ENCODE measurements at places on chromosomes 5 and 9.

GRCh38 chr9:87338088-87338989, 159.3 kb upstream of the DAPK1 start:
- no peak for DNase-seq

- DNase-seq, result no peak
These were observed 58.1 kb downstream of the DMRT1 start for GRCh38 chr9:899440-900184.

- no peak for DNase-seq
These were observed 137.2 kb downstream of the C9orf50 start for GRCh38 chr9:129483415-129484351.

DNA sequence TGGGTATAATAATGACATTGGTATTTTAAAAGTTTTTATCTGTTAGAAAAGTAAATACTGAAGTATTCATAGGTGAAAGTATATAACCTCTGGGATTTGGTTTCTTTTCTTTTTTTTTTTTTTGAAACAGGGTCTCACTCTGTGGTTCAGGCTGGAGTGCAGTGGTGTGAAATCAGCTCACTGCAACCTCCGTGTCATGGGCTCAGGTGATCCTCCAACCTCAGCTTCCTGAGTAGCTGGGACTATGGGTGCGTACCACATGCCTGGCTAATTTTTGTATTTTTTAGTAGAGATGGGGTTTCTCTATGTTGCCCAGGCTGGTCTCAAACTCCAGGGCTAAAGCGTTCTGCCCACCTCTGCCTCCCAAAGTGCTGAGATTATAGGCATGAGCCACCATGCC, 7.2 kb downstream of the HSDL2 start:
- DNase-seq, result no peak

DNA sequence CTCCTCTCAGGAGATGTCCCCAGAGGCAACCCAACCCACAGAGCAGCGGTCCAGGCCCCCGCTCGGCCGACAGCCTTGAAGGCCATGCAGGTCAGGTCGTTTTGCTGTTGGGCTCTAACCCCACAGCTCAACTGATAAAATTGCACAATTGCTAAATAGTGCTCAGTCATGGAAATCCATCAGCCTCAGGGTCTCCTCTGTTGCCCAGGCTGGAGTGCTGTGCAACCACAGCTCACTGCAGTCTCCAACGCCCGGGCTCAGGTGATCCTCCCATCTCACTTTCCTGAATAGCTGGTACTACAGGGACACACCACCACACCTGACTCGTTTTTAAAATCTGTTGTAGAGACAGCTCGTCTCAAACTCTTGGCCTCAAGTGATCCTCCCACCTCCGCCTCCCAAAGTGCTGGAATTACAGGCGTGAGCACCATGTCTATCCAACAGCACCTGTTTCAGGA, 18.3 kb downstream of the BRD3OS start:
- no peak for DNase-seq

DNA sequence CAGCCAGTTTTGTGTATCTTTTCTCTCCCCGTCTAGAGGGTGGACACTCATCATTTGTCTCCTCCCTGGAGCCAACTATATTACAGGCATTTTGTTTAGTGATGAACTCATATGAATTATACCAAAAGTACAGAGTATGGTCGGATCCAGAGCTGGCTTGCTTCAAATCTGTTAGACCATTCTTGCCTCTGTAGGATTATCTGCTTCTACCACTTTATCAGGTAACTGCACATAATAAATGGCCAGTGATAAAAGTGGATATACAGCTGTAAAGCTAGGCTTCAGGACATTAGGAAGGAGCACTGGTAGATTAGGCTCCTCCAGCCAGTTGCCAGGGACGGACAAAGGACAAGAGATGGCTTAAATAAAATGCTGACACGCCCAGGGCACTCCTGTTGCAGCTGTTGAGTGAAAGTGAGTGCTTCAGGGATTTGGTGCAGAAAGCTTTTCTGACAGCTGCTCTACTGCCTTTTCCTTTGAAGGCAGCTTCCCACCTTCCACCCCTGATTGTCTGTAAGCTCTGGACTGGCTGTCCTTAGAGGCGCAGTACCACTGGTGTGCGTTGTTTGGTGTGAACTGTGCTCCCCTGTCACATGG, 259.2 kb downstream of the PDZD2 start:
- DNase-seq, result no peak

- no peak for DNase-seq
These were observed 128.1 kb upstream of the NUDT12 start for GRCh38 chr5:103690676-103691075.

GRCh38 chr5:176633598-176633997, 3.1 kb downstream of the EIF4E1B start:
- no peak for DNase-seq

- no peak for DNase-seq
These were observed 90.7 kb upstream of the ADRA1B start for GRCh38 chr5:159825551-159826051.

DNA sequence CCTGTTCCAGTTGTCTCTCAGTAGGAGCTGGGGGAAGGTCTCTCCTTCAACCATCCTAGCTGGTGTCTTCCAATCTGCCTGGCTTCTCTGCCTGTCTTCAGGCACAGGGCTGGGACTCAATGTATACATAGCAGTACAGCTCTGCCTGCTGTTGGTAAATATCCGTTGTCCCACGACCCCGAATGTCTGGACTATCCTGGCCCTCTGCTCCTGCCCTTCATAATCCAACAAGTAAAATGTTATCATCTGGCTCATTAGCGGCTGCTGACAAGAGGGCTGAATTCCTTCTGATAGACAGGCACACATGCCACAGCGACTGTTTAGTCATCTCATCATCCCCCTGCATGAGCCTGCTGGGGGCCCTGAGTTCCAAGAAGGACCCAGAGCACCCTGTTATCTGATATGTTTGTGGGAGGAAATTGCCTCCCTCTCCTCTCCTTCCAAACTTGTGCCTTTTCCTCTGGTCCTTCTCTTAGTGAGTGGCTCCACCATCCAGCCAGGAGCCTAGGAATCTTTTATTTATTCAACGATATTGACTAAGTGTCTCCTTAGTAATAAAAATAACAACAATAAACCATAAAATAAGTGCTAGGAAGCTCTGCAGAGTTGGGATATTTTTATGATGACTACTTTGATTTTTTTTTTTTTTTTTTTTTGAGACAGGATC, 29.5 kb upstream of the TGFBR1 start:
- no peak for DNase-seq

DNA sequence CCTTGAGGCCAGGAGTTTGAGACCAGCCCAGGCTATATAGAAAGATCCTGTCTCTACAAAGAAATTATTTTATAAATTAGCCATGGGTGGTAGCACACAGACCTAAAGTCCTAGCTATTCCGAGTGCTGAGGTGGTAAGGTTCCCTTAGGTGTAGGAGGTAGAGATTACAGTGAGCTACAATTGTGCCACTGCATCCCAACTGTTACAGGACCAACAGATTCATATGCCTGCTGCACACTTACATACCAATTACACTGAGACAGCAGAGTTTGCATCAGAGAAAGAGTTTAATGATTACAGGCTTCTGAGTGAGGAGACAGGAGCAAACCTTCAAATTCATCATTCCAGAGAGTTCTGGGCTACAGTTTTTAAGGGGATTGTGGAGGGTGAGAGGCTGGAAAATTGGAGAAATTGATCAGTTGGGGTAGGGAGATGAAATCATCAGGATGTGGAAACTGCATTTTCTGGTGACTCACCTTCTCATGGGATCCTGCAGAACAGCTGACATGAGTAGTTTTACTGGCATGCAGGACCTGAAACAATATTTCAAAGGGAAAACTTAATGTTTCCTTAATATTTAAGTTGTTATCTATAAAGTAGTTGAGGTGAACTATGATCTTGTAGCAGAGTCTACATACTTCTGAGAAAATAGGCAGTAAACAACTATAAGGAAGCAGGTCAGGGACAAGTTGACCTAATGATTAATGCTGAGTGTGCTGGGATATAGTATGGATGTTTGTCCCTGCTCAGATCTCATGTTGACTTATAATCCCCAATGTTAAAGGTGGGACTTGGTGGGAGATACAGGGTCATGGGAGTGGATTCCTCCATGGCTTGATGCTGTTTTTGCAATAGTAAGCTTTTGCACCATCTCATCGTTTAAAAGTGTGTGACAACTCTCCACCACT, 54.7 kb downstream of the ANXA2R start:
- DNase-seq, result no peak

GRCh38 chr5:418162-419121, 24.5 kb upstream of the EXOC3 start:
- DNase-seq, result peak; percentile 3

DNA sequence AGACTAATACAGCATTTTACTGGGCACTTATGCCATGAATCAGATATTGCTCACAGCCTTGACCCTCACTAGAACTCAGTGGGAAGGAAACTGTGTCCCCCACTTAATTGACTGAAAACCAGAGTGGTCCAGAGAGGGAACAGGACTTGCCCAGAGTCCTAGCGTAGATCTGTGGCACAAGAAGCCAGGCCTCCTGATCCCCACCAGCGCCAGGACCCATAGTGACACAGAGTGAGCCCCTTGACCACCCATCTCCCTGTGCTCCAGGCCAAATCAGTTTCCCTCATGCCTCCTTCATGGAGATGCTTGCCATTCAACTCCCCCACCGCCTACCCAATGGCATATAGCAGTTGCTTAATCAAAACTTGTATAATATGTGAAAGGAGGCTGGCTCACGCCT, 8.3 kb downstream of the KIF12 start:
- DNase-seq, result no peak

GRCh38 chr5:103374473-103374963, 116.0 kb downstream of the MACIR start:
- no peak for DNase-seq

GRCh38 chr5:148685520-148686134, 31.3 kb upstream of the HTR4 start:
- no peak for DNase-seq

DNA sequence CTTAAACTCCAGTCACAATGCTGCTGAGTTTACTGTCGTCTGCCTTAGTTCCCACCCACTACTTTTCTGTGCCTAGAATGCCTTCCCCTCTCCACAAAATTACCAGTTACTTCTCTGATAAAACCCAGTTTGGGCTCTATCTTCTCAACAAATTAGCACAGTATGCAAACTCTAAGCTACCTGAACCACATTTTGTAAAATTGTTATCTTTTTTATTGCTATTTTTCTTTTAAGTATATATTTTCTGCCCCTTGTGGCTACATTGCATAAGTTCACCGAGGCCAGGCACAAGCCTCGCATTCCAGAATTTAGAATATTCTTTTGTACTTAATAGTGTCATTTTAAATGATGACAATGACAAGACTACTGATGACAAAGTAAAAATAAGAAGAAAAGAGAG, 60.0 kb downstream of the POU5F2 start:
- no peak for DNase-seq

- DNase-seq, result no peak
These were observed 131.8 kb upstream of the IER5L start for GRCh38 chr9:129309906-129310305.

GRCh38 chr9:121696930-121697329, 45.5 kb downstream of the DAB2IP start:
- no peak for DNase-seq

GRCh38 chr9:128764361-128764760, 7.4 kb downstream of the ZER1 start:
- DNase-seq, result no peak

DNA sequence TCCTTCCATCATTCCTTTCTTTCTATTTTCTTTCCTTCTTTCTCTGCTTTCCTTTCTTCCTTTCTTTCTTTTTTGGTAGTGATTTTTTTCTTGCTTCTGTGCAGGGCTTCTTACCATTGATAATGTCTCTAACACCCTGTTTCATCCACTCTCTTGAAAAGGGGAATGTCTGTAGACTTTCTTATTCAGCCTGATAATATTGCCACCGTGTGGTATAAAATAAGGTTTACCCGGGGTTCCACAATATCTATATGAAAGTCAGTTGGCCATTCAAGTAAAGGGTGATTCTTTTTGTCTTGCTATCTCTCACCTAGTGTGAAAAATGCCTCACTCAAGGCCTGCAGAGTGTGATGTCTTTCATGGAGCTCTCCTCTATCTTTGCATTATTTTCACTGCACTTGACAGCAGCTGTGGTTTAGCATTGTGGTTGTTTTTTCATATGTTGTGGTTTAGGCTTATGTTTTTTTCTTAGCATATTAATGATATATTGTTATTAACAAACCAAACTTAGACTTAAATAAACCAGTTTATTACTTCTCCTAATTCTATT, 153.9 kb downstream of the CSNK1G3 start:
- no peak for DNase-seq

DNA sequence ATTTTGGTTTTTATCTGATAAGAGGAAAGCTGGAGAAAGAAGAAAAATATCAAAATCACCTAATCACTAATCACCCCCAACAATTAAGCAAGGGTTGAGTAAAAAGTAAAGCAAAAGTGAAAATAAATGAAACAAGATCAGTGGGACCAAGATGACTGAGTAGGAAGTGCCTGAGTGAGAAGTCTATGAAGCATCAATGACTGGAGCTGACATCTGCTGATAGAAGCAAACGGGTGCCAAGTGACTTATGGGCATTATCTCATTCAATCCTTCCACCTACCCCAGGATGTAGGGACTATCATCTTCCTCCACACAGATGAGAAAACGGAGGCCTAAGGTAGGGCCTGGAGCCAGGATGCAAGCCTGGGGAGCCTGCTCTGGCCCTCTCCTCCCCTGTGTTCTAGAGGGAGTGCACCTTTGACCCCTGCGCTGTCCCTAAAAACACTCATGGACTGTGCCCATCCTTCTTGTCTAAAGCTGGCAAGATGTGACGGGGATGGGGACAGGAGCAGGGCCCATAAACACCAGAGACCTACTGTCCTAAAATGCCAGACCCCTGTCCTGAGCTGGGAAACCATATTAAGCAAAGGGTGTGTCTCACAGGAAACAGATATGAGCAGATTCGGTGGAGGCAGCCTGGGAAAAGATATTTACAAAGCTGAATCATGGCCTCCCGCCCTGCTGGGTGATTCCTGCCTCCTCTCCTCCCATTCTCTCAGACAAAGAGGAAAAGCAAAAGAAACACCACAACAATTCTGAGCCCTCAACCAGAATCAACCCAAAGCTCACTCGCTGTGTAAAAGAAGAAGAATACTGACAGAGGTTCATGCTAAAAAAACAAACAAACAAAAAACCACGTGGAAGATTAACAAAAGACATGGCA, 116.0 kb downstream of the AUH start:
- DNase-seq, result no peak

DNA sequence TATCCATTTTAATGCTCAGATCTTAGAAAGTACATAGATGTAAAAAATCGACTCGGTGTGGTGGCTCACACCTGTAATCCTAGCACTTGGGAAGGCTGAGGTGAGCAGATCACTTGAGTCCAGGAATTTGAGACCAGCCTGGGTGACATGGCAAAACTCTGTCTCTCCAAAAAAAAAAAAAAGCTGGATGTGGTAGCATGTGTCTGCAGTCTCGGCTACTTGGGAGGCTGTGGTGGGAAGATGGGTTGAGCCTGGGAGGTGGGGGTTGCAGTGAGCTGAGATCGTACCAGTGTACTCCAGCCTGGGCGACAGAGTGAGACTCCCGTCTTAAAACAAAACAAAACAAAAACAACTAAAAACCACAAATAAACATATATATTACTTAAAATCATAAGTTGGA, 61.4 kb downstream of the RASA1 start:
- DNase-seq, result no peak

- no peak for DNase-seq
These were observed 53.4 kb downstream of the PLPP1 start for GRCh38 chr5:55481293-55481855.

GRCh38 chr5:60377826-60378225, 322.1 kb downstream of the DEPDC1B start:
- DNase-seq, result no peak
